ENCODE measurements at places on chromosomes 12 and 14.

GRCh38 chr12:65106948-65107347 is 14.2 kb downstream of the WIF1 start:
- no peak for DNase-seq

DNA sequence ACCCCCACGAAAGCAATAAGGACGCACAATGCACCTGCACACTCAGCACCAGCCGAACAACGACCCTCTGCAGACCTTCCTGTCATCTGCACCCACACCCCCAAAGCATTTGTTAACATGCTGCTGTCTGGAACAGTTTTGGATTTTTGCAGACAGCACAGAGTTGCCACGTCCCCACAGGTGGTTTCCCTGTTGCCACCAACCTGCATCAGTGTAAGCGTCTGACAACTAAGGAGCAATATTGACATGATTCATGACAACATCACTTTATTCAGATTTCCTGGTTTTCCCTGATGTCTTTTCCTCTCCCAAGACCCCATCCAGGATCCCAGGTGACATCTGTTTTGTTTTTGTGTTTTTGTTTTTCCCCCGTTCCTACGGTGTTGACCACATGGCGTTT is 150.7 kb upstream of the C14orf180 start:
- DNase-seq = no peak

DNA sequence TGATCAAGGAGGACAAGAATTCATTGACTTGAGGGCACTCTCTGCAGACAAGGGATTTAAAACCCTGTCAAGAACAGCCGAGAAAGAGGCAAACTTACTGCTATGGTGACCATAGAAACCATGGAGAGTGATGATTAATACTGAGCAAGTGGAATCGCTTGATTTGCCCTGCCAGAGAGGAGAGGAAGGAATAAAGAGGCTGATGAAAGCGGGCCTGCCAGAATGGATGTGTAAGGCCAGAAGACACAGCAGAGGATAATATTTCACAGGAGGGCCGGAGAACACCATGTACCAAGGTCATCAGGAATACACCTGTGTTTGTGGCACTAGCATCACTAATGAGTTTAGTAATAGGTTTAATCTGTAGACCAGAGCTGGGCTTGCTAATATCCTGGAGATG is 221.8 kb upstream of the DCN start:
- DNase-seq = no peak

GRCh38 chr12:40261937-40262336 is 37.1 kb downstream of the LRRK2 start:
- DNase-seq = no peak
